Fibroblast of villous mesenchyme (primary cell): ENCODE measurements at places on chromosomes 11 and 22. TPM values are rescaled to one million over a fixed set of nuclear protein-coding genes. Genes with fewer than 3 reads are reported as not detected.

ZC3H12C gene
- 7.4 and 15.5 TPM in 2 replicates for total RNA-seq

PTH gene
- total RNA-seq = not detected in 2 replicates

BEST1 gene
- 3.0 and 3.2 TPM in 2 replicates for total RNA-seq

TMPRSS5 gene
- under 0.01 and 0.43 TPM in 2 replicates for total RNA-seq

TECTA gene
- under 0.01 and 0.32 TPM in 2 replicates for total RNA-seq

FAM83F gene
- not detected in 2 replicates for total RNA-seq

MS4A7 gene
- total RNA-seq = not detected in 2 replicates

HSPB2 gene
- total RNA-seq = 0.43 and 0.64 TPM in 2 replicates

DEUP1 gene
- total RNA-seq = not detected in 2 replicates

CDC42EP1 gene
- 22.9 and 33.2 TPM in 2 replicates for total RNA-seq

GAS2L1 gene
- total RNA-seq = 16.4 and 18.4 TPM in 2 replicates

TBC1D22A gene
- total RNA-seq = 12.5 and 14.5 TPM in 2 replicates
